ENCODE measurements at places on chromosomes 3 and 15. TPM values are rescaled to one million over a fixed set of nuclear protein-coding genes. Genes with fewer than 3 reads are reported as not detected.

LSAMP gene
- total RNA-seq = 2.4 TPM

IGDCC3 gene
- total RNA-seq = not detected

ANKRD34C gene
- not detected for total RNA-seq

MYNN gene
- total RNA-seq = 12.2 TPM

POLQ gene
- total RNA-seq = 0.19 TPM

EIF3J gene
- total RNA-seq = 51.2 TPM

CHRM5 gene
- total RNA-seq = not detected

COX5A gene
- total RNA-seq = 47.6 TPM

ATP13A5 gene
- not detected for total RNA-seq

ZCWPW2 gene
- total RNA-seq = not detected

TYRO3 gene
- total RNA-seq = 59.9 TPM

KCNH8 gene
- total RNA-seq = not detected

SMCO1 gene
- not detected for total RNA-seq

GOLGA6C gene
- not detected for total RNA-seq

SEMA6D gene
- 5.4 TPM for total RNA-seq

KBTBD12 gene
- 0.56 TPM for total RNA-seq
